HuH-7.5 (cell line): ENCODE measurements at places on chromosomes 3 and 15.

- no peak for DNase-seq
These were observed 27.9 kb downstream of the EIF1B start for GRCh38 chr3:40337136-40338108.

DNA sequence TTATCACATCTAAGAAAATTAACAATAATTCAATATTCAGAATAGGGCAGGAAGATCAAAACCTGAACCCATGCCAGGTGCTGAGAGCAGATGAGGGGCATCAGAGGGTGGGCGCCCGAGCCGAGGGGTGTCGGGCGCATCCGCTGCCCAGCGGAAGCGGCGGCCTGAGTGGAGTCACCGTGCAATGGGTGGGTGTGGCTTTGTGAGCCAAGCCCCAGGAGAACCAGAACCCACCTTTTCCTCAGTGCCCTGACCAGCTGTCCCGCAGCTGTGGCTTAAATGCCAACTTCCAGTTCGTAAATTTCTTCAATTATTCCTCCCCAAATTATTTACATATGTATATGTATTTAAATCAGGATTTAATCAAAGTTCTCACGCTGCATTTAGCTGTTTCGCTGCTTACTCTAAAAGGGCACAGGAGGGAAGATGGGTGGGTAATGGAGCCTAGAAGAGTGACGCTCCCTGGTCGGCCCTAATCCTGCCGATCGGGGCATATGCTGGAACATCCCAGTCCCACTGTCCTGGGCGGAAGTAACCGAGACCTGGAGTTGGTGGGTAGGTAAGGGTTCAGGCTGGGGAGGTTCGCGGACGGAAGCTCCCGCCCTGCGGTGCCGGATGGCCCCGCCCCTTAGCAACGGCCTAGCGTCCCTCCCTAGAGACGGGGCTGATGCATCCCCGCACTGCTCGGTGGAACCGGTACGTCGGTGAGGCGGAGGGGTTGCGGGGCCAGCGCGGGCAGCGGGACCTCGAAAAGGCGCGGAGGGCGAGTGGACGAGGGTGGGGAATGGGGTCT, 1.3 kb downstream of the DNAH1 start:
- DNase-seq: no peak

- DNase-seq: no peak
These were observed 73.5 kb downstream of the CEMIP start for GRCh38 chr15:80852676-80853075.

GRCh38 chr3:128997486-128998133, 3.5 kb upstream of the EFCC1 start:
- no peak for DNase-seq

- DNase-seq: no peak
These were observed 56.0 kb downstream of the TPRA1 start for GRCh38 chr3:127534564-127534963.

GRCh38 chr3:194785315-194785714, 99.6 kb downstream of the FAM43A start:
- DNase-seq: no peak

- DNase-seq: no peak
These were observed 2.2 kb upstream of the KY start for GRCh38 chr3:134652886-134653630.

DNA sequence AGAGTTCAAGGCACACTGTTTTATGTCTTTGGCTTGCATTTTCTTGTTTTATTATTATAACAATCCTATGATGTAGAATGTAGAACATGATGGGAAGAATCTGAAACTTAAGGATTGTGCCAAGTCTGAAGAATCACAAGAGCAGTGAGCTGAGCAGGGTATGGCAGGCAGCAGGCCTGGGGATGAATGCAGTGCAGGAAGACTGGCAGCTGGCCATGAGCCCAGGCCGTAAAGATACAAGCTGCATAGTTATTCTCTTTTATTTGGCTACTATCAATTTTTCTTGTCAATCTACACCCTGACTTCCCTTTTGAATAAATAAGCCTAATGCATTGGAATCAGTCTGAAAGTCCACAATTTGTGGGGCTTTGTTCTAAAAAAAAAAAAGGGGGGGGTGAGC, 89.6 kb upstream of the ARPP21 start:
- no peak for DNase-seq

DNA sequence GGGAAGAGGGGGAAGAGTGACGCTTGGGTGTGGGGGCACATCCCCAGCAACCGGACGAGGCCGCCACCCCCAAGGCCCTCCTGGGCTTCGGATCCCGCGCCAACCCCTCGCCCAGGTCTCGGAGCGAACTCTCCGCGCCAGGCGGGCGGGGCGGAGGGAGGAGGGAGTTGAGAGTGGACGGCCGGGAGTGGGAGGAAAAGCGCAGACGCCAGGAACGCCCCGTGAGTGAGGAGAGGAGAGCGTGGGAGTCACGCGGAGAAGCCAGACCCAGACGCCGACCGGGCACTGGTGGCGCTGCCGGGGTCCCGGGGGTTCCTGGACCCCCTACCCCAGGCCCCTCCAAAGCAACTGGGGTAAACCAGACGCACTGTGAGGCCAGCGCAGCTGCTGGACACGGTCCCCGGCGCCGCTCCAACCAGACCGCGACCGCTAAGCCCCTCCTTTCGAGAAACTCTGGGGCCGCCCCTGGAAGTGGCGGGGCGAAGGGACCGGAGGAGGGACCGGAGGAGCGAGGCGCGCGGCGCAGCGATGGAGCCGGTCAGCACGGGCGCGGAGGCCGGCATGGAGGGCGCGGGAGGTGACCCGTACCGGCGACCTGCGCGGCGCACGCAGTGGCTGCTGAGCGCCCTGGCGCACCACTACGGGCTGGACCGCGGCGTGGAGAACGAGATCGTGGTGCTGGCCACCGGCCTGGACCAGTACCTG, at the start of gene EFCC1:
Gene EFCC1, plus strand, starts transcription at position 204 of the 705 bp plus-strand sequence. Its CDS starts 325 bp downstream, at position 529.
- DNase-seq: no peak

GRCh38 chr3:56870436-56870835, 68.7 kb upstream of the ARHGEF3 start:
- DNase-seq: no peak

- peak; percentile 67 for DNase-seq
These were observed 77.7 kb downstream of the CEMIP start for GRCh38 chr15:80856809-80857377.

DNA sequence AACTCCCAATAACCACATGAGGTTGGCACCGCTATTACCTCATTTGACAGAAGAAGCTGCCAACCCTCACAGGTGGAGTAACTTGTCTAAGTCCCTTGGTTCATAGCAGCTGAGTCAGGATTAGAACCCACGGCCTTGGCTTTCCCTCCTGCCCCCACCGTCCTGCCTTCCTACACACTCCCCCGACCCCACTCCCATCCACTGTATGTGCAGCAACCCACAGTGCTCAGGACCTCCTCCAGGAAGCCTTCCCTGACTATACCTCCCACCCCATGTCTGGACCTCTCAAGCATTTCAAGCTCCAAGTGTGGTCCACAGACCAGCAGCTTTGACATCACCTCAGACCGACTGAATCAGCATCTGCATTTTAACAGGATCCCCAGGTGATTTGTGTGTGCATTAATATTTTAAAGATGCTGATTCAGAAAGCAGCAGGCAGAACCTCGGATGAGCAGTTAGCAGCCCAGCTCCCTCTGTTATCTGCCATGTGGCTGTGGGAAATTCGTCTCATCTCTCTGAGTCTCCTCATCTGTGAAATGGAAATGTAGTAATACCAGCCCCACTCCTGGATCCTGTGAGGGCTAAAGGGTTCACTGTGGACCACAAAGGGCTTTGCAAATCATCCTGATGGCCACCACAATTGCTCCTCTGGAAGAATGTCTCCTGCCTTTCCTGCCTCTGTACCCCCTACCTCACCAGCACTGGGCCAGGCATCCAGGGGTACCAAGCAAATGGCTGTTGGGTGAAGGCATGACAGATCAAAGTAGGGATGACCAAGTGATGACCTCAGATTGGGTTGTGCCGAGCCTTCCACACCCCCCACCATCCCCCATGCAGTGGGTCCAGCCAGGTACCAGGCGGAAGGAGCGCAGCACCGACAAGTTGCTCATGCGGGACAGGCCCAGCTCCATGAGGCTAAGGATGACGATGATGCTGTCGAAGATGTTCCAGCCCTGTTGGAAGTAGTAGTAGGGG, 62.7 kb downstream of the SCN5A start:
- DNase-seq: no peak

DNA sequence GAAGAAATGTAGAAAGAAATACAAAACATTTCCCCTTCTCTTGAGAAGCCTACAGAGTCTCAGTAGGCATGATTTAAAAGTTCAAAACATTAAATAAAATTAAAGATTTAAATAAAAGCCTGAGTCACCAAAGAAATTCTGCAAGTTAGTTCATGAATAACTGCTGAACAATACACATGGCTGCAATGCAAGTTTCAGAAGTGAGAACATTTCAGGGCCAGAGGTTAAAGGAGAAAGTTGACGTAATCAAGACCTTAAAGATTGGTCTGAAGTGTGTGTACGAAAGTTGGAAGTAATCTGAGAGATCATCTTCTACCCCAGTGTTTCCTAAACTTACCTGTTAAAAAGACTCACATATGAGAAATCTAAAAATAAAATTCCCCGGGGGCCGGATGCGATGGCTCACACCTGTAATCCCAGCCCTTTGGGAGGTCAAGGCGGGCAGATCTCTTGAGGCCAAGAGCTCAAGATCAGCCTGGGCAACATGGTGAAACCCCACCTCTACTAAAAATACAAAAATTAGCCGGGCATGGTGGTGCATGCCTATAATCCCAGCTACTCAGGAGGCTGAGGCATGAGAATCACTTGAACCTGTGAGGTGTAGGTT, 108.7 kb upstream of the PHLDB2 start:
- DNase-seq: no peak

DNA sequence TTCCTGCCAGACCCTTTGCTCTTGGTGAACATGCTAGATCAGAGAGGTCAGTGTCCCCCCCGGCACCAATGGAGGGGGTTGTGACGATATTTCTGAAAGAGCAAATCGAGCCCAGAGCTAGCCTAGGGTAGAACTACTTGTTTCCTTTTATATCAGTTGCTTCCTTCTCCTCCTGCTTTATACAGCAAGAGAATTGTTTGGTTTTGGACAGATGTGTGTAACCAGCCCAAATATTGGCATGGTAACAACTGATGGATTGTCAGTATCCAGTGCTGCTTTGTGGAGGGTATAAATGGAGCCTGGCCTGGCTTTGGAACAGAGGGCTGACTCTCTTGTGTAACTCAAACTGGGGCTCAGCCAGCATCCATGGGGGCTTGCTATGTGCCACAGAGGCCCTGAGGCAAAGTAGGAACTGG, 27.2 kb downstream of the SNX1 start:
- no peak for DNase-seq

DNA sequence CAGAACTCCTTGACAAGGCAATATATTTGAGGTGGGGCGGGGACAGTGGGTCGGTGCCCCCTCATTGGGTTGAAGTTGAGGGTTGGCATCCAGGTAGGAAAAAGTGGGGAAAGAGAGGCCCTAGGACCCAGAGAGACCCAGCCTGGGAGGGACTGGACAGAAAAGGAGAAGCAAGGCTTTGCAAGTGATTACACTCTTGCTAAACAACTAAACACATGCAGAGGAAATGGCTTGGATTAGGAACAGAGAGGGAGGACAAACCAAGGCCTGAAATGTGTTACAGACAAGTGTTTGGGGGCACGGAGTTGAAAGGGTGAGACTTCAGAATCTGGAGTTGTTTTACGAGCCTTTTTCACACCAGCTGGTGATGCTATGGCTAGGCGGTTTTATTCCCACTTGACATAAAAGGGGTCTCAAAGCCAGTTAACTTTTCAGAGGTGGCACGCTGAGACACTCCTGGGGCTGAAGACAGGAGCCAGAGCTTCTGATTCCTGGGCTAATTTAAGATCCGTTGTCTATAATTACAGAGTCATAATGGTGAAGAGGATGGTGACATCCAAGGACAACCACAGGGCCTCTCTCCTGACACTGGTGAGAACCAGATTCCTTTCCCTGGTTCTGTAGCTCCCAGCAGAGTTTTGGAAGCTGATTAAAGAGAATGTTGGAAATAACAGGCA, 7.7 kb upstream of the KCTD6 start:
- DNase-seq: no peak

- no peak for DNase-seq
These were observed at the start of gene LSAMP for GRCh38 chr3:116445311-116445841. TSS of gene LSAMP (minus strand) at chr3:116445487.

- no peak for DNase-seq
These were observed 108.8 kb upstream of the SLC25A36 start for GRCh38 chr3:140832883-140833282.

- no peak for DNase-seq
These were observed 249.9 kb upstream of the ST8SIA2 start for GRCh38 chr15:92143765-92144164.

- no peak for DNase-seq
These were observed 51.6 kb upstream of the MRPS22 start for GRCh38 chr3:139292192-139292591.

DNA sequence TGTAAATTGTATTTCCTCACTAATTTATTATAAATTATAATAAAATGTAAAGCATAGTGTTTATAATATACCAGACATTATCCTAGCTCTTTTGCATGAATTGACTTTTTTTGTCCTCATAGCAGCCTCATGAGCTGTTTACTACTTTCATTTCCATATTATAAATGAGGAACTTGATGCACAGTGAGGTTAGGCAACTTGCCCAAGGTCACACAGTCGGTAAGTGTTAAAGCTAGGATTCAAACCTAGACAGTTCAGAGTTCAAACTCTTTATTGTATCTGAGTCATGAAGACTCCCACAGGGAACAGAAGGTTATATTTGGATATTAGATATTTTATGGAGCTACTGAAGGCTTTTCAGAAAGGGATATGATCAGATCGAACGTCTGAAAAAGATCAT, 322.2 kb upstream of the SATB1 start:
- DNase-seq: no peak

DNA sequence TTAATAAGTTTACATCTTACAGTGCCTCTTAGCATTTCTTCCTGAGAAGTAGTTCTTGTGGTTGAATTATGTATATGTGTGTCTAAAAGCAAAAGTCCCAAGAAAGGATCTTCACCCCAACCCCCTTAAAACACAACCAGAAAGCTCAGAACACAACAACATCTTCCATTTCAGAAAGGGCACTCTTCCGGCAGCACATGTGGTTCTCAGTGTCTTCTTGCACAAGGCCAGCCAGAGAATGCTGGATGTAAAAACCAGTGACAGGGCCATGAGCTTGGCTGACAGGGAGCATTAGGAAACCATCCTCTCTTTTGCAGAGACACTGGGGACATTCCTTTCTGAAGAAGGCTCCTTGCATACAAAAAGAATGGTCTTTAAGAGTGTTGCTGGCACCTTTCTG, 45.0 kb downstream of the EEFSEC start:
- DNase-seq: no peak

DNA sequence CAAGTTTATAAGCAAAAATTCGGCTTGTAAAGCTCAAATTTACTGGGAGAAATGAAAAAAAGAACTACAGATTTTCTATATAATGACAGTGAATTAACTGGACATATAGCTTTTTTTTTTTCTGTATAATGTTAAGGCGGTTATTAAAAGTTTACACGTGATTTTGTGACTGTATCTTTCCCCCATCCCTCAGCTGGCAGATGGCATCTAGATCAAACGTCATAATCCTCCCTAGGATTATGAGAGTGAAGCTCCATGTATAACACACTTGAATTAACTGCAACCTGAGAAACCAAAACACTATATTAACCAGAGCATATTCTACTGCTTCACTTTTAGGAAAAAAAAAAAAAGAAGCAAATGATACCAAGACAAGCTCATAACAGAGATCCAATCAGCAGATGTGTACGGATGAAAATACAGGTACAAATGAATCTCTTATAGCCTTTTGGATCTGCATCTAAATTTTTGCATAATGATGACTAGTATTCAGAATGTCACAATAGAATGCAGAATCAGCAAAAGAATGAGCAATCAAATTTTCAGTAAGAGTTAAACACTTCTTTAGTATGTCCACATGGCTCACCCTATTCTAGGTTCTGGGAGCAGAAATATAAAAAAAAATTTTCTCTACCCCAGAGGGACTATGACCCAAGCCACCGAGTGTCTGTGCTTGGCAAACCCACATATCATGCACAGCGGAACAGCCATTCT, 12.4 kb downstream of the MOBP start:
- DNase-seq: no peak

GRCh38 chr3:177050501-177051237, 146.6 kb downstream of the TBL1XR1 start:
- peak; percentile 2 for DNase-seq
